Esophagus mucosa (tissue), 1 donor: ENCODE measurements at places on chromosomes 11 and 22. TPM values are rescaled to one million over a fixed set of nuclear protein-coding genes. Genes with fewer than 3 reads are reported as not detected.
A peak's percentile ranks its signal among the peaks of the same experiment; 100 is the strongest.

GRCh38 chr11:96781082-96781481 is 391.3 kb downstream of the JRKL start:
- ATAC-seq, result no peak

GRCh38 chr11:22555881-22556280 is 69.7 kb downstream of the FANCF start:
- ATAC-seq, result no peak

DNA sequence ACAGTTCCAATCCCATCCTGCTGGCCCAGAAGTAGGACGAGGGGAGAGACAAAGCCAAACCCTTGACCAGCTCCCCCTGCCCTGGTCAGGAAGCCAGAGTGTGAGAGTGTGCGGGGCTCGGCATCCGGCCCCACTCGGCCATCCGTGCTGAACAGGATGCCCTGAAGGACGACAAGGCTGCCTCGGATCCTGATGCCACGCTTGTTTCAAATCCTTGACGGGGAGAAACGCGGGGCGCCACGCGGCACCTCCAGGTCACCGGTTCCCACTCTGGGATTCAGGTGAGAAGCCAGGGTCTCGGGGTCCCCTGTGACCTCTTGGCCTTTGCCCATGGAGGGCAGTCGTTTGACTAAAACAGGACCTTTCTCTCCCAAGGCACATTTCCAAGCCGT is 167.8 kb downstream of the BRD1 start:
- no peak for ATAC-seq

UBQLN3 gene
- not detected for total RNA-seq

C22orf31 gene
- total RNA-seq, result not detected

GRCh38 chr11:77672264-77672663 is 34.7 kb upstream of the CLNS1A start:
- no peak for ATAC-seq

VWCE gene
- total RNA-seq, result 0.52 TPM

- no peak for ATAC-seq
These were observed 180.9 kb downstream of the EFCAB6 start for GRCh38 chr22:43631201-43631600.

DNA sequence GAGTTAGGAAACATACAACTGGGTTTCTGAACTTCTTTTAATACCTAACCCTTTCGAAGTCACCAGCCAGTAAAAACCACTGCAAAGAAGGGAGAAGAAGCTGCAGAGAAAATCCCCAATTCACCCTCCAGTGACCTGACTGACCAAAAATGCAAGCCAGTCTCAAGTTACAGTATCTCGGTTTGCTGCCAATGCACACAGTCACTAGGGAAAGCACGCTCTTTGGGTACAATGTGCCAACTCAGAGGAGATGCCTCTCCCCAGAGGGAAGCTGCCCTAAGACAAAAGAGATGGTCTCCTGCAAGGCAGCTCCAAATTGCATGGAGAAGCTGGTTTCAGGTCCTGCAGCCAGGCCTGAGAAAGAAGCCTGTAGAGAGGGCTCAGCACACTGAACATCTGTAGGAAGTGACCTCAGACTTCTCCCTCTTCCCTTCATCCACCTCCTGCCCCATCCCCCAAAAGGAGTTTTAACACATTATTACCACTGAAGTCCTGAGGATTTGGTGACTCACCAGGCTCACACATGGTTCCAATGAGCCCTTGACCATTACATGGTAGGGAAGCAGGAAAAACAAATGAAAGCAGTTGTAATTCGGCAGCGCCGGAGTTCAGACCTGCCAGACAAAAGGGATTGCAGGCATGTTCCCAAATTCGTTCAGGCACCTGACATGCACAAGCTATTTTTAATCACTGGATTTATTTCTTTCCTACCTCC is 90.1 kb downstream of the ETS1 start:
- peak; percentile 61 for ATAC-seq

MN1 gene
- total RNA-seq, result 1.7 TPM

C22orf15 gene
- not detected for total RNA-seq

GRCh38 chr11:2519862-2520735 is 75.3 kb downstream of the KCNQ1 start:
- no peak for ATAC-seq

DNA sequence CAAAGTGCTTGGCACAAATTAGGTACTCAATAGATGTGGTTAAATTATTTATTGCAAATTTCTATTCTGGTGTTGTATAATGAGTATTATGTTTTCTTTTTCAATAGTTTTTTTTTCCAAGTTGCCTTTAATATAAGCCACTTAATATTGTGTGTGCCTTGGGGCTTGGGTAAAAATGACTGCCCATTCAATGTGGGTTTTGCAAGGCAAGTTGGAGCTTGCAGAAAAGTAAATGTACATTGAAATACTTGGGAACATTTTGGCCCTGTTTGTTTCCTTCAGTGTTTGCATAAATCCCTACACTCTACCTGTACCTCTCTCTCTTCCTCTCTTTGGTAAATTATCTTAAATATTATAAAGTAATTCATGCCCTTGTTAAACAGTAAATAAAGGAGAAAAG is 2.1 kb upstream of the CCDC81 start:
- no peak for ATAC-seq

DNA sequence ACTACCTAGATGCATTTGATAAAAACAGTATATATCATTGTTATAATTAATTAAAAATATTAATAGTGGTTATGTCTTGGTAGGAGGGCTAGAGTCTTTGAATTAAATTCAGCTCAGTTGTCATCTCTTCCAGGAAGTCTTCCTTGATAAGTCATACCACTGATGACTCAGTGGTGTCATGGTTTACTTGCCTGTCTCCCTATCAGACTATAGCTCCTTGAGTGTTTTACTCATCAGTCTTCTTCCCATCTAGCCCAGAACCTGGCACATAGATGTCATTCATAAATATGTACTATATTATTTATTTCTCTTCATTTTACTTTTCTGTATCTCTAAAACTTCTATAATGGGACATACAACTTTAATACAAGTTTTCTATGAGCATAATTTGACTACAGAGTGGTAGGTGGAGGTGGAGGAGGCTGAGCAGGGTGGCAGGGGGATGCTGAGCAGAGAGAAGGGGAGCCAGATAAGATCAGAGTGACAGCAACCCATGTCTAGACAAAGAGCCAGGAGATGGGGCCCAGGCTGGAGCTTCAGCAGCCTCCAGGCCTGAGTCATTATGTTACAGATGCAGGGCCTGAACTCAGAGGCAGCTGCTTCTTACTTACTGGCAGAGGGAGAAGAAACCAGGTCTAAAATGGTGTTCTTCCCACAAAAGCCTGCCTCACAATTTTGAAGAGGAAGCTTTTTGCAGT is 82.3 kb upstream of the PHOX2A start:
- no peak for ATAC-seq

KCNQ1 gene
- total RNA-seq, result 1.6 TPM

DNA sequence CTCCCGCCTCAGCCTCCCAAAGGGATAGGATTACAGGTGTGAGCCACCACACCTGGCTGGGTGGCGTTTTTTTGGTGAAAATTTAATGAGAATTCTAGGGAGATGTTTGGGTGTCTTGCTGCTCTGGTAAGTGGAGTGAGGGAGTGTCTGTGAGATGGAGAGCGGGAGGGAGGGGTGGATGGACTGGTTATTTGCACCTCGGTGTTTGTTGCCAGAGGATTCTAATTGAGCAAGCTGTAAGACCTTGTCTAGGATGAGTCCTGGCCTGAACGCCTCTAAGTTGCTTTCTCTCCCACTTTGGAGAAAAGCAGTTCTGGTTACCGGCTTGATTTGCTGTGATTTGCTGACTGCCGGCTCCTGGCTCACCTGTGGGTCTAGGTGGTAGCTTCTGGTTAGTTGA is 22.0 kb upstream of the GRAMD4 start:
- peak; percentile 78 for ATAC-seq

DNA sequence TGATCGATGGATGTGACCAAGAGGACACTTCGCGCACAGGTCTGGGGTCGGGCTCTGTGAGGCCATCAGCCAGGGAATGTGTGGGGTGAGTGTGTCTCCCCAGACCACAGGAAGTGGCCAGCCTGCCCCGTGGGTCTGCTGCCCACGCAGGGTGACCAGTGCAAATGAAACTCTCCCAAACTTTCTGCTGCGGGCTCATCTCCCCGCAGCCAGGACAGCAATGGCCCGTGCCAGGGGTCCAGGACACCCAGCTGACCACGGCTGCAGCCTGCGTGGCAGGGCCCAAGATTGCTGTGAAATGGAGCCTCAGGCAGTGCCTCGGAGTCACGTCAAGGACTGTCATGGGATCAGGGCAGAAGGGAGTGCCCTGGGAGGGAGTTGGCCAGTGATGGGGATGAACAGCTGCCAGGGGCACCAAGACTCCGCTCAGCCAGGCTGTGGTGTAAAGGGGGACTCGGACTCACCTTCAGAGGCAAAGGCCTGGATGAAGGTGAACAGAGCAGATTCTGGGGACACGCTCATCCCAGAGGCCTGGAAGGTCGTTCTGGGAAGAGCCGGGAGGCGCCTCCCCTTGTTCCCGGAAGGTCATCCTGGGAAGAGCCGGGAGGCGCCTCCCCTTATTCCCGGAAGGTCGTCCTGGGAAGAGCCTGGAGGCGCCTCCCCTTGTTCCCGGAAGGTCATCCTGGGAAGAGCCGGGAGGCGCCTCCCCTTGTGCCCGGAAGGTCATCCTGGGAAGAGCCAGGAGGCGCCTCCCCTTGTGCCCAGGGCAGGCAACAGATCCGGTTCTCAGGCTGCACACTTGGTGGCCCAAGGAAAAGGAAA is 252.6 kb downstream of the BRD1 start:
- ATAC-seq, result no peak

DNA sequence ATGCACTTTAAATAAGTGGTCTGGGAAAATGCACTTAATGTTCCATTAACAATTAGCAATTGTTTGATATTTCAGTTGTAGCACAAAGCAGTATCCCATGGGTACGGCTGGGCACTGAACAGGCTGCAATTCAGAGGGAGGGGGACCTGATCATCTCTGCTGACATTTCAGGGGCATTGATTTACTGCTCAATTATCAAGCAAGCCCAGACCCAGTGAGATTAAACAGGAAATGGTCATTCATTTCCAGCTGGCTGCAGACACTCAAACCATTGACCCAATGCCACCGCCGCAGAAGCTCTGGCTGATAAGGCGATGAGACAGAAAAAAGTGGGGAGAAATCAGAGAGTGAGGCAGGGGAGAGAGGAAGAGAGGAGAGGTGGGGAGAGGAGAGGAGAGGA is 1.2 kb downstream of the GPR83 start:
- ATAC-seq, result no peak

DNA sequence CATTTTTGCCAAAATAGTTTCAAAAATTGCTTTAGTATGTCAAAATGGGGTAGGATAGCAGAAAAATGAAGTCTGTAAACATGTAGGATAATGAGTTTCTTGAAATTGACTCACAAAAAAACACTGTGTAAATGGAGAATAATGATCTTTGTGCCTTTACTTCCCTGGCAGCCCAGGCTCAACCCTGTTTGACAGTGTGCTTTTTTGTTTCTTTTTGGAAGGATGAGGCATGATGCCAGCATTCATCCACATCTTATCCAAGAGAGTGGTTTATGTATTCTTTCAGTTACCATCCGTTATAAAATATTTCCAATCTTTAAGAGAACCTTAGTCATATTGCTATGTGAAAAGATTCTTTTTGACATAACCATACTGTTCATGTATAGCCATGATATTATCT is 70.6 kb downstream of the ARHGAP42 start:
- no peak for ATAC-seq

DNA sequence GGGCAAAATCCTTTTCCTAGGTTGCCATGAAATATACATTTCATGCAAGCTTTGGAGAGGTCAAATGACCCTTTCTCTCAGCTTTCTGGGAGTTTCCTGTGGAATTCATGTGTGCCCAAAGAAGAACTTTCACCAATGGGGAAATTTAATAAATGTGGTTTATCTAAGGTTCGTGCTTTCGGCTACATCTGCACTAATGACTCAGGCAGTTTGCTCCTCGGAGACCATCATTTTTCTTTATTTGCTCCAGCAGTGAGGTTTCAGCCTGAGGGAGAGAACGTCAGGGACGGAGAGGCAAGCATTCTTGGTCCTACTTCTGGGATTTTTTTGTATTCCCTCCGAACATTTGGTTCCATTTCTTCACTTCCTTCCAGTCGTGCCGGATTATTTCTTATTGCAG is 85.2 kb downstream of the FLI1 start:
- ATAC-seq, result no peak

DNA sequence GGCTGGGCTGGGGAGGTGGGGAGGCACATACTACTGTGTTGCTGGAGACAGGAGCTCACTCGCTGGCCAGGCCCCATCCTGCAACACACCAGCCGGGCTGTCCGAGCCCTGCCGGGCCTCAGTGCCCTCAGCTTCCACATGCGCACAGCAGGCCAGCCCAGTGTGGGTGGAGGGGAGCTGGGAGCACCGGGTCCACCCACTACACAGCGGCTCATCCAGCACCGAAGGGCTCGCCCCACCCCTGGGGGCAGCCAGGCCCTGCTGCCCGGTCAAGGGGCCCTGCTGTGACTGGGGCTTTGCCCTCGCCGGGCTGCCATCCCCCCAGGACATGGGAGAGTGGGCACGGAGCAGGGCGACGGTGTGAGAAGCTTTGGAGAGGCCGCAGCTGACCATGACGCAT is 9.3 kb downstream of the TTLL8 start:
- ATAC-seq, result no peak

- ATAC-seq, result no peak
These were observed 12.8 kb downstream of the CD44 start for GRCh38 chr11:35151683-35152280.

- no peak for ATAC-seq
These were observed 76.3 kb upstream of the TCF20 start for GRCh38 chr22:42346722-42347121.

BRD1 gene
- total RNA-seq, result 23.8 TPM

VPS11 gene
- total RNA-seq, result 17.8 TPM

DNA sequence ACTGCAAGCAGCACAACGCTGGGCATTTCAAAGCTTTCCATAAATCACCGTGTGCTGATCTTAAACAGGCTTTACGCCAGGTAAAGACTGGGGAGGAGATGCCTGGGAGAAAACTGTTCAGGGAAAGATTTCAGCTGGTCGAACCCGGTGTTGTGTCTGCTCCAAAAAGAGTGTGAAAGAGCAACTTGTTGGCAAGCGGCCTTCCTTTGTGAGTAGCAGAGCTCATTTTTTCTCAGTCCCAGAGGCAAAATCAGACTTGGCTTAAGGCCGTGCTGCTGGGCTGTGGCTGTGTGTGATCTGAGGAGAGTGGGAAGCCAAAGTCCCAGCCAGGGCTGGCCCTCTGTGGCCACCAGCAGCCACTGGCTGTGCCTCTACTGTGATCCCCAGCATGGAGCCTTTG is 75.7 kb upstream of the E2F8 start:
- no peak for ATAC-seq

VSIG10L2 gene
- total RNA-seq, result not detected

DNA sequence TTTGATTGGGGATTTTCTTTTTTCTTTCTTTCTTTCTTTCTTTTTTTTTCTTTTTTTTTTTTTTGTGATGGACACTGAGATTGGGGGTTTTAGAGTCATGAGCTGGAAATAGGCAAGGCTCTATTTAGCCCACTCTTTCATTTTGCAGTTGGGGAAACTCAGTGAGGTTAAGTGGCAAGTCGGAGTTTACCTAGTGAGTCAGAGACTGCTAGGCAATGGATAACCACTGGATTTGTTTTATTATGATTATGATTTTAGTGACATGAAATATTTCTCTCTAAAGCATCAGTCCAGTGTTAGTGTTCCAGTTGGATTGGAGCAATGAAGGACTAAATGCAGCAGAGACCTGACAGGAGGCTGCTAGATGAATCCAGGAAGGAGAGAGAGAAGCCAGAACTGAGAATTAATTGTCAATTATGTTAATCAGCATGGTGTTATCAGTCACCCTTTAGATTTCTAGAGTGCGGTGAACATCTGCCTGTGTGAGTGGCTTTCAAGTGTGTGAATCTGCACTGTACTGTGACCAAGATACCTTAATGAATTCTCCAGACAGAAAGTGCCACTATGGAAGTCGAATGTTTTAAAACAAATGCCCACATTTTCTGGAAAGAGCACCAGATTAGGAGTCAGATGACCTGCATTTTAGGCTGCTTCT is 10.9 kb downstream of the BMAL1 start:
- ATAC-seq, result no peak

GRCh38 chr11:73969991-73970800 is 12.4 kb downstream of the UCP2 start:
- no peak for ATAC-seq
